Fibroblast of skin of left quadriceps (primary cell): ENCODE measurements at places on chromosomes 3 and 15.

- DNase-seq, result no peak
Observed at GRCh38 chr3:188091746-188092145, 62.2 kb upstream of the LPP start.

DNA sequence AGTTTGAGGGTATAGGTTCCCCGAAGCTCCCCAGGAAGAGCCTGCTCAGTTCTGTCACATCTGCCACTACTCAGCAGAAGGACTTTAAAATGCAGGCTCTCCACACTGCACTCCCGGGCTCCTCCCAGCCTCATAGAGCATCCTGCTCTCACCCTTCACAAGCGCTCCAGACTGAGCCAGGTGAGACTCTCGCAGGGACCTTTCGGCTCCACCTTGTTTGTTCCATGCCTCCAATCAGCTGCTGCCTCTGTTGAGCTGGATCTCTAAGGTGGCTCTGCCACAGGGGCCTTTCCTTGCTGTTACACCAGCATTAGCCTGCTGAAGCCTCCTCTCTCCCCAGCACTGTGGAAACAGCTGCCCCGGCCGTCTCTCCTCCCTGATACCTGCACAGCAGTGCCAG, 56.1 kb downstream of the SLCO3A1 start:
- DNase-seq, result no peak

- no peak for DNase-seq
Observed at GRCh38 chr15:80695911-80696661, 976 bp downstream of the ABHD17C start.

- DNase-seq, result no peak
Observed at GRCh38 chr15:91624353-91624968, 229.0 kb upstream of the SLCO3A1 start.
